ENCODE measurements at places on chromosomes 2 and 18. TPM values are rescaled to one million over a fixed set of nuclear protein-coding genes. Genes with fewer than 3 reads are reported as not detected.

The ANKRD23 gene
- total RNA-seq = 1.4 TPM

The MOGAT1 gene
- not detected for total RNA-seq

The KCNF1 gene
- 3.1 TPM for total RNA-seq

The PSMD1 gene
- total RNA-seq = 99.9 TPM

The TMEM37 gene
- total RNA-seq = 0.49 TPM

The CHAC2 gene
- 3.9 TPM for total RNA-seq

The PCARE gene
- not detected for total RNA-seq

The DSG1 gene
- total RNA-seq = not detected

The CD8B gene
- not detected for total RNA-seq

The NT5DC4 gene
- not detected for total RNA-seq

The LAMA3 gene
- total RNA-seq = 12.6 TPM

The VWC2L gene
- not detected for total RNA-seq

The FN1 gene
- 3,127 TPM for total RNA-seq

The SCG2 gene
- 0.38 TPM for total RNA-seq

The PDE11A gene
- total RNA-seq = under 0.01 TPM

The OBSL1 gene
- total RNA-seq = 13.9 TPM

The CHRNG gene
- not detected for total RNA-seq

The SLC19A3 gene
- total RNA-seq = not detected

The EDAR gene
- not detected for total RNA-seq

The PID1 gene
- total RNA-seq = 0.76 TPM

The DHRS9 gene
- total RNA-seq = 0.13 TPM

The STK16 gene
- total RNA-seq = 21.8 TPM

The DSC1 gene
- not detected for total RNA-seq

The RUFY4 gene
- not detected for total RNA-seq

The DTYMK gene
- 42.3 TPM for total RNA-seq

The KCTD1 gene
- total RNA-seq = 5.8 TPM
